ENCODE measurements at places on chromosomes 6 and 20. TPM values are rescaled to one million over a fixed set of nuclear protein-coding genes. Genes with fewer than 3 reads are reported as not detected.

FAXC gene
- 4.7 TPM for total RNA-seq

DNA sequence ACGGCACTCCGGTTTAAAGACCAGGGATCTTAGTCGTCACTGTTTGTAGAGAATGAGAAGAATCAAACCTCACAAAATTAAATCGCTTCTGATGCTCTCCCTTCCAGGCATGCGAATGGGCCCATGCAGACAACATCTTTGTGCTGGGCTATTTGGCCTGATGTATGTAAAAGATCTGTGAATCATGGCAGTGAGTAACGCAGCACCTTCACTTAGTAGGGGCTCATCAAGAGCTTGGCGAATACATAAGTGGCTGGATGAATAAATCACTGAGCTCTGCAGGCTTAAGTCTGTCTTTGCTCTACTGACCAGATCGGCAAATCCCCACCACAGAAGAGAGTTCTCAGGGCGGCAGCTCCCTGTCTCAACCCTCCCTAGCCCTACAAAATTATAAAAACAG is 44.8 kb upstream of the AFDN start:
- no peak for DNase-seq
- no peaks in the 10 kb centered on the region for H3K4me1 ChIP-seq
- H3K4me3 ChIP-seq: no peak overlapping the region
- H3K27me3 ChIP-seq: no peaks in the 10 kb centered on the region
- no peak overlapping the region for H3K27ac ChIP-seq
- no peaks in the 10 kb centered on the region for H3K36me3 ChIP-seq

DNA sequence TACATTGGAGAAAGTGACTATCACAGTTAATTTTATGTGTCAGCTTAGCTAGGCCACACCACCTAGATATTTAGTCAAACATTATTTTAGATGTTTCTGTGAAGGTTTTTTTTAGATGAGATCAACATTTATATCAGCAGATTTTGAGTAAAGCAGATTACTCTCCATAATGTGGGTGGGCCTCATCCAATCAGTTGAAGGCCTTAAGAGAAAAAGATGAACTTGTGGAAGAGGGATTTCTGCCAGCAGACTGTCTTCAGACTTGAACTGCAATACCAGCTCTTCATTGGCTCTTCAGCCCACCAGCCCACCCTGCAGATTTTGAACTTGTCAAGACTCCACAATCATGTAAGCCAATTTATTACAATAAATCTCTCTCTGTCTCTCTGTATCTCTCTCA is 25.1 kb upstream of the FBXO30 start:
- no peak for DNase-seq
- no peak overlapping the region for H3K4me3 ChIP-seq
- H3K27me3 ChIP-seq: no peaks in the 10 kb centered on the region
- no peak overlapping the region for H3K27ac ChIP-seq

- H3K27me3 ChIP-seq: no peaks in the 10 kb centered on the region
- H3K27ac ChIP-seq: no peak overlapping the region
Observed at GRCh38 chr6:74507649-74508048, 698.2 kb downstream of the COL12A1 start.

DNA sequence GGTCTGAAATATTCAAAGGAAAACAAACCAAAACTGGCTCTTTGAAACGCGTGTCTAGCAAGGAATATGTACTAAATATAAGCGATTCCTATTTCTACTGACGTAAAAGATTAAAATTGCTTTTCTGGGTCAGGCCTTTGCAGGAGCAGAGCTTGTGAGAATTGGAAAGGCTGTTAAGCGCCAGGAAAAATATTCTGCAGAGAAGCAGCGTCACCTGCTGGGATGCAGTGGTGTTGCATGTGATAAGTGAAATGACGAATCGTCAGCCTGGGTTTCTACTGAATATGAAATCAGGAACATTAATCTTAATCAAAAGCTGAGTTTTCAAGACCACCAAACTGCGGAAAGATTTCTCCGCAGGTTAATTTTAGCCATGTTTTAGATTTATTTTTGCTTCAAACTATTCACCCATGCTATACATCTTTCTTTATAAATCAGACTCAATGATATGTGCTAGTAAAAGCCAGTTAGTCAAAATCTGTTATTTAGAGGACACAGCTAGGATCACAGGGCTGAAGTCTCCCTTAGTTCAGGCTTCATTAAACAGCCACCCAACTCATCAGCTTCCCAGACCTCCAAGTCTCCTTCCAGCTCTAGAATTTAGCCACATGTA is 67.4 kb downstream of the ALDH8A1 start:
- H3K4me3 ChIP-seq: no peak overlapping the region
- H3K27me3 ChIP-seq: no peaks in the 10 kb centered on the region
- 0 out of 2 replicates have a peak, but pooled peaks cover 3% of the 10 kb centered on the region for H3K4me1 ChIP-seq

LTB gene
- 0.64 TPM for total RNA-seq

DNA sequence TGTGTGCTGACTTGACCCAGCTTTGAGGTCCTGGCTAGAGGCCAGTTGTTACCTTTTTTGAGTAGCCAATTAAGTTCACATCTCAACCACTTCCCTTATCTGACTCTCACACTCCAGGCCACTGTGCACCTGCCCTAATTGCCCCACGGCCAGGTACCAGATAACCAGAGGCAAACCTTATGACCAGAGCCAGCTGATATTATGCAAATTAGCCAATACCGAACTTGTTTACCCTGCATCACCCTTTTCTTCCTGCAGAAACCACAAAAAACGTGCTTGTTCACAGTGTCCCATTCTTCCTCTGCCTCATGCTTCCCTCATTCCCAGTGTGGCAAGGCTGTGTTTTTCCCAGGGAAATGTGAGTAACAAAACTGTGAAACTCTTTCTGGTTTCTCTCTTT is 89.3 kb downstream of the HTR1B start:
- H3K27ac ChIP-seq: no peak overlapping the region
- H3K36me3 ChIP-seq: no peaks in the 10 kb centered on the region
- no peak for DNase-seq
- H3K4me3 ChIP-seq: no peak overlapping the region

DNA sequence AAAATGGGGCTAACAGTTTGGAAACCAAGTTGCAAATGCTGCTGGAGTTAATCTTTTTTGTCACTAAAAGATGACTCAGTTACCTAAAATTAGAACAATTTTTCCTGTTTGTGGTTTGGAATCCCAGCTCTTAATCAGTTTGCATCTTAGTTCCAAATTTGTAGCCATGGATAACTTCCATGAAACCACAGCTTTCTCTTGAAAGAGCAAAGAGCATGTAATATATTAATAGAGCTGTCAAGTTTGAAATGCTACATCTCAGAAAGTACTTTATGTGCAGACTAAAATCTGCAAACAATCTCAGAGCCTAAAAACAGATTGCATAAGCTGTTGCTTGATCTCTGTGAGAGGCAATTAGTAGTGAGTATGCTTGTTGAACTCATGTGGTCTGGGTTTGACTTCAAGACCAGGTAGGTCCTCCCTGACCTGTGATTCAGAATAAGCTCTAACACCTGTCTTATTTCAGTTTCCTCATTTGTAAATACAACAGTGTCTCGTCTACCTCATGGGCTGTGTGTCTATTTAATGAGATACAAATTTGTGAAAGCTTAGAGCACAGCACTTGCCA is 23.5 kb downstream of the DHX35 start:
- no peak overlapping the region for H3K4me3 ChIP-seq
- H3K27ac ChIP-seq: no peak overlapping the region
- H3K36me3 ChIP-seq: 0 out of 2 replicates have a peak, but pooled peaks cover 2% of the 10 kb centered on the region

NANP gene
- total RNA-seq: 7.3 TPM

- H3K27ac ChIP-seq: no peak overlapping the region
- no peaks in the 10 kb centered on the region for H3K36me3 ChIP-seq
- H3K27me3 ChIP-seq: no peaks in the 10 kb centered on the region
- no peak overlapping the region for H3K4me3 ChIP-seq
Observed at GRCh38 chr20:13259921-13260320, 38.8 kb downstream of the ISM1 start.

EPPIN gene
- not detected for total RNA-seq

DNA sequence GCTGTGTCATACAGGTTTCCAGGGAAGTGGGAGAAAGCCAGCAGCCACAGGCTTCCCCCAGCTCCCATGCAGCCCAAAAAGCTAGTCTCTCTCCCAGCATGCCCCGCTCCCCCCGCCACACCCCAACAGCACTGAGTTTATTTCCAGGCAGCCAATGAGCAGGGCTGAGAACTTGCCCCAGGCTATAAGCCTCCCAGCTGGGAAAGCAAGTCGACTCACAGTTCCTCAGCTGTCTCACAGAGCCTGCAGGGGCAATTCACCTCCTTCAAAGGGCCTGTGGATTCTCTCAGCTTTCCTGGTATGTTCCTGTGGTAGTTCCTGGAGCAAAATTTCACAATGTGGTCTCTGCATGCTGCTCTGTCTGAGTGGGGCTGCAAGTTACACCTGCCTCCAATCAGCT is 34.2 kb downstream of the PAX1 start:
- H3K27ac ChIP-seq: no peak overlapping the region
- no peaks in the 10 kb centered on the region for H3K36me3 ChIP-seq
- no peaks in the 10 kb centered on the region for H3K4me1 ChIP-seq

GRCh38 chr20:23547613-23548012 is 20.7 kb downstream of the CST9L start:
- peaks cover 30% of the 10 kb centered on the region for H3K27me3 ChIP-seq
- no peak overlapping the region for H3K27ac ChIP-seq
- no peaks in the 10 kb centered on the region for H3K36me3 ChIP-seq
- no peak overlapping the region for H3K4me3 ChIP-seq
- DNase-seq: no peak

BTBD9 gene
- 10.9 TPM for total RNA-seq

DNA sequence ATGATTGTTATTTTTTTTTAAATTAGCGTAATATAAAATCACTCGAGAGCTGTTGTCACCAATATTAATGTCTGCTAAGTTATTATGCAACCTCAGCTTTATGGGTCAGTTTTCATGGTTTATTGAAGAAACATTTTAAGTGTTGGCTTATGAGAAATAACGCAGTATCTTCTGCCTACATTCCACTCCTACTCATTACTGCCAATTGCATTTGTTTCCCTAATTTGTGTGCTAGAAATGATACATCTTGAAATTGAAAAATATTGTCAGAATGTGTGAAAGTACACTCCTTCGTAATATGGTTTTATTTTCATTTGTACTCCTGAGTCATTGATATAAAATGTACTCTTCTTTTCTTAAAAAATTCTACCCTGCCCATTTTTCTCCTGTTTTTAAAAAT is 333.3 kb upstream of the HSF2 start:
- no peaks in the 10 kb centered on the region for H3K27me3 ChIP-seq
- no peak overlapping the region for H3K27ac ChIP-seq
- H3K4me3 ChIP-seq: no peak overlapping the region
- no peaks in the 10 kb centered on the region for H3K36me3 ChIP-seq
- no peak for DNase-seq

DNA sequence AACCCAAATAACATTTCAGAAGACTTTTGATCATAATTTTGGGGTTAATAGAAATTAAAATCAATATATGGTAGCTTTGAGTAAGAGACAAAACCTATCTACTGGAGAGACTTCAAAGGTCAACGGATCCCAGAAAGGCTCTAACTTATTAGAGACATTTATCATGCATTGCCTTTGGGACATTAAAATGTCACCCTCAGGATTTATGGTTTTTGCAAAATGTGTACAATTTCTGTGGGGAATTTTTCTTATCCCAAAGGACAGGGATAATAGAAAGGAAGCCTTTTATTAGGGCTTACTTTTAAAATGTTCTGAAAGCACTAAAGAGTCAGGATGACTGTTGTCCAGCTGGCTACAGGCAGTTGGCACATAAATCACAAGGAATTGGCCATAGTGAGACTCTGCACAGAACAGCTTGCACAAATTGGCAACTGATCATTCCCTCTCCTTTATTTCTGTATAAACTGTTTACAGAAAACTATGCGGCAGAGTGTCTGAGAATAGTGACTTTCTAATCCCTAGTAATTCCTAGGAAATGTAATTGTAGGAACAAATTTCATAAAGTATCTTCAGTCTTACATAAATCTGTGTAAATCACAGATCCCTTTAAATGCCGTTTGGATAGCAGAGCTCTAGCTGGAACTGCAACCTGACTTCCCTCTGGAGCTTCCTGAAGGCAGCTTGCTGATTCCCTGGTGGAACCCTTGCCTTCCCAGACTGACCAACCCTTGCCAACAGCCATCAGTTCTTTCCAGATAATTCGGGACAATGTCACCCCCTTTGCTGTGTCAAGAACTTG is 201.1 kb upstream of the PREP start:
- H3K27me3 ChIP-seq: no peaks in the 10 kb centered on the region
- no peak overlapping the region for H3K4me3 ChIP-seq
- no peak overlapping the region for H3K27ac ChIP-seq

GRCh38 chr6:89597988-89598387 is 40.6 kb downstream of the LYRM2 start:
- H3K4me3 ChIP-seq: no peak overlapping the region
- no peaks in the 10 kb centered on the region for H3K36me3 ChIP-seq
- H3K27me3 ChIP-seq: no peaks in the 10 kb centered on the region
- no peaks in the 10 kb centered on the region for H3K4me1 ChIP-seq
- H3K27ac ChIP-seq: no peak overlapping the region

FAM210B gene
- 12.0 TPM for total RNA-seq

DNA sequence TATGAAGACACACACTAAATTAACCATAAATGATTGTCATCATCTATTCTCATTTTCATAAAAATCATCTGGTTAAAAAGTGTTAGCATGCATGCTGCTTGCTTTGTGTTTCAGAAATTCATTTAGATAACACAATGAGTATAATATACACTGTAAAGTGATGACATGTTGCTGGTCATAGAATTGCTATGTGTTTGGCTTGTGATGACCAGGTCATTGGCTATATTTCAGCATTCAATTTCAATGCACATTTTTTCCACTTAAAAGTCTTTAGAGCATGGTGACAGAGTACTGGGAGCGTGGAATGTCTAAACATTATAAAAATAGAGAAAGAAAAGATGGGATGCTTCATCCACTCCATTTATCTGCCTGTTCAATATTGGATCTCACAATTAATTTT is 1291.1 kb upstream of the MAP3K7 start:
- H3K27me3 ChIP-seq: no peaks in the 10 kb centered on the region
- H3K4me1 ChIP-seq: no peaks in the 10 kb centered on the region
- H3K27ac ChIP-seq: no peak overlapping the region

DNA sequence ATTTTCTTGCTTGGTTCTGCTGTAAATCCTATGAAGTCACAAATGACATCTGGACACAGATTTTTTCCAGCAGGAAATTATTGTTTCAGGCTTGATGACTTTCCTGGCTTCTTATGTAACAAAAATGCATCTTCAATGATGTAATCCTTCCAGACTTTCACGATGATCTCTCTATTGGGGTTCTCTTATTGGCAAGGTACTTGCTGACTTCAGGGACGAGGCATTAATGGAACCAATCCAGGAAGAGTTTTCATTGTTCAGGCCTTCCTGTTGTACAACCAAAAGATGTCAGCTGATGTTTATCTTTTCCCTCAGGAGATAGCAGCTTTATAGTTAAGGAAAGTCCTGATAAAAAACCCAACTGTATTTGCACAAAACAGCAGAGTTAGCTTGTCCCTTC is 118.5 kb upstream of the MMS22L start:
- no peaks in the 10 kb centered on the region for H3K27me3 ChIP-seq
- H3K27ac ChIP-seq: no peak overlapping the region
- no peaks in the 10 kb centered on the region for H3K4me1 ChIP-seq
- H3K4me3 ChIP-seq: no peak overlapping the region

HLA-C gene
- 333 TPM for total RNA-seq

- no peak overlapping the region for H3K4me3 ChIP-seq
- H3K27ac ChIP-seq: no peak overlapping the region
- peak; percentile 56 for DNase-seq
- H3K36me3 ChIP-seq: no peaks in the 10 kb centered on the region
Observed at GRCh38 chr6:4008324-4009047, 70.5 kb downstream of the FAM217A start.
